ENCODE measurements at places on chromosomes 12 and 14.

GRCh38 chr12:100741084-100741711 is 53.4 kb upstream of the ANO4 start:
- no peak for DNase-seq

GRCh38 chr14:101363261-101363555 is 198.1 kb upstream of the DIO3 start:
- DNase-seq, result no peak

DNA sequence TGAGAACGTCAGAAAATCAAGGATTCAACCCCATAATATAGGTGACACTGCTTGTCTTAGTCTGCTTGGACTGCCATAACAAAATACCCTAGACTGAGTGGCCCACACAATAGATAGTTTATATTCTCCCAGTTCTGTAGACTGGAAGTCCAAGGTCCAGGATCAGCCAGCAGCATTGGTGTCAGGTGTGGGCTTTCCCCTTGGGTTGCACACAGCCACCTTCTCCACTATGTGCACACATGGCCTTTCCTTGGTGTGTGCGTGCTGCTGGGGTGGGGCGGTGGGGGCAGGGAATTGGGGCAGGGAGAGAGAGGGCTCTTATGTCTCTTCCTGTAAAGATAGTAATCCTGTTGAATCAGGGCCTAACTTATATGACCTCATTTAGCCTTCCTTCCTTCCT is 106.4 kb downstream of the SLC25A47 start:
- DNase-seq, result no peak

- DNase-seq, result no peak
These were observed 74.5 kb downstream of the CCDC60 start for GRCh38 chr12:119409043-119409442.

GRCh38 chr14:89866458-89866857 is 88.1 kb downstream of the EFCAB11 start:
- no peak for DNase-seq

DNA sequence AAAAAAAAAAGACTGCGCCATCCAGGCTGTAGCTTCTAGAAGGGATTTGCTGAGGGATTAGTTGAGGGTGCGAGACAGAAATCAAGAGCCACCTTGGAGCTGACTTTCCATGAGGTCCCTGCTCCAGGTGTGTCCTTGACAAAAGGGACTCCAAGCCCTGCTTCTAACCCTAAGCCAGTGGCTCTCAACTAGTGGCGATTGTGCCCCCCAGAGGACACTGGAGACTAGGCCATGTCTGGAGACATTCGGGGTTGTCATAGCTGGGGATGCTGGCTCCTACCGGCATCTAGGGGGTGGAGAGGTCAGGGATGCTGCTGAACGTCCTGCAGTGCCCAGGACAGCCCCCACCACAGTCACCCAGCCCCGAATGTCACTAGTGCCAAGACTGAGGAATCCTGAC is 40.6 kb downstream of the SPRING1 start:
- no peak for DNase-seq

GRCh38 chr14:90567991-90568390 is 171.2 kb downstream of the CALM1 start:
- DNase-seq, result no peak

GRCh38 chr12:124130691-124131591 is 157.9 kb downstream of the ZNF664 start:
- DNase-seq, result no peak

GRCh38 chr12:81588235-81589008 is 170.7 kb downstream of the PPFIA2 start:
- DNase-seq, result no peak

DNA sequence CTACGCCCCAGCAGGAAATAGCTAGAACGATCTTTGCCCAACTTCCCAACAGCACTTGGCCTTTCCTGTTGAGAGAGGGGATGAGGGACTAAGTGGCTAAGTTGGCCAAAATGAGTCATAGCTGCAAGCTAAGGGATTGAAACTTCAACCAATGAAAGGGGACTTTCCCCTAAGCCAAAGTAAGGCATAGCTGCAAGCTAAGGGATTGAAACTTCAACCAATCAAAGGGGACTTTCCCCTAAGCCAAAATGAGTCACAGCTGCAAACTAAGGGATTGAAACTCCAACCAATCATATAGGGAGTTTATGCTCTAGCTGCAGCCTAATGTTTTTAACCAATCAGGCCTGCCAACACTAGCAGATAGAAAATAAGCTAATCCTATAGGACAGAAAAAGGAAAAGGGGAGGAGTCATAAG is 100.5 kb upstream of the SSTR1 start:
- no peak for DNase-seq

DNA sequence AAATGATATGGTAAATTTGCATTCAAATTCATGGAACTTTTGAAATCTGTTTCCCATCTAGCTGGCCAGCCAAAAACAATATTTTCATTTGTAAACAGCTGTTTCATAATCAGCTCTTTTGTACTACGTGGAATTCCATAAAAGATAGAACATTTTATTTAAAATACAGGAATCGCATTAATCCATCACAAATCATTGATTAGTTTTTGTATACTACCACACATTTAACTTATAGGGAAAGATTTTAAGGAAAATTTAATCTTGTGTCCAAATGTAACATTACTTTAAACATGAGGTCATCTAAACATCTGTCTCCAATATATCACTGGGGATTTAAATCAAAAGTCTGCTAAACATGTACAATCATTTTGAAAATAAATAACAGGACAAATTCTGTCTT is 33.5 kb downstream of the SLC25A21 start:
- DNase-seq, result no peak

- DNase-seq, result no peak
These were observed 588 bp upstream of the GRIN2B start for GRCh38 chr12:13981990-13982389.

- DNase-seq, result no peak
These were observed 309.5 kb downstream of the GLT1D1 start for GRCh38 chr12:129162805-129163204.

- DNase-seq, result no peak
These were observed 359.4 kb upstream of the SFSWAP start for GRCh38 chr12:131351319-131352028.

- DNase-seq, result no peak
These were observed 25.9 kb upstream of the STAB2 start for GRCh38 chr12:103561174-103561573.

GRCh38 chr12:76921100-76921471 is 42.3 kb upstream of the CSRP2 start:
- DNase-seq, result no peak

- no peak for DNase-seq
These were observed 15.6 kb upstream of the DYNC1H1 start for GRCh38 chr14:101948666-101949216.

- no peak for DNase-seq
These were observed 73.9 kb downstream of the SYT1 start for GRCh38 chr12:78938341-78939084.
